ENCODE measurements at places on chromosomes 16 and 17. TPM values are rescaled to one million over a fixed set of nuclear protein-coding genes. Genes with fewer than 3 reads are reported as not detected.

KRTAP17-1 gene
- total RNA-seq = not detected

DPEP2 gene
- total RNA-seq = not detected

TBC1D3D gene
- 0.43 TPM for total RNA-seq

- H3K36me3 ChIP-seq = no peaks in the 10 kb centered on the region
- H3K4me3 ChIP-seq = no peak overlapping the region
- no peaks in the 10 kb centered on the region for H3K27me3 ChIP-seq
- H3K27ac ChIP-seq = no peak overlapping the region
Observed at GRCh38 chr16:23014592-23014991, 134.7 kb downstream of the USP31 start.

GRCh38 chr17:47785538-47786123 is 36.0 kb downstream of the OSBPL7 start:
- H3K27ac ChIP-seq = no peak overlapping the region
- no peak overlapping the region for H3K4me3 ChIP-seq
- peaks cover 54% of the 10 kb centered on the region for H3K27me3 ChIP-seq
- peaks cover 6% of the 10 kb centered on the region for H3K4me1 ChIP-seq
- peak; percentile 18 for DNase-seq

DNA sequence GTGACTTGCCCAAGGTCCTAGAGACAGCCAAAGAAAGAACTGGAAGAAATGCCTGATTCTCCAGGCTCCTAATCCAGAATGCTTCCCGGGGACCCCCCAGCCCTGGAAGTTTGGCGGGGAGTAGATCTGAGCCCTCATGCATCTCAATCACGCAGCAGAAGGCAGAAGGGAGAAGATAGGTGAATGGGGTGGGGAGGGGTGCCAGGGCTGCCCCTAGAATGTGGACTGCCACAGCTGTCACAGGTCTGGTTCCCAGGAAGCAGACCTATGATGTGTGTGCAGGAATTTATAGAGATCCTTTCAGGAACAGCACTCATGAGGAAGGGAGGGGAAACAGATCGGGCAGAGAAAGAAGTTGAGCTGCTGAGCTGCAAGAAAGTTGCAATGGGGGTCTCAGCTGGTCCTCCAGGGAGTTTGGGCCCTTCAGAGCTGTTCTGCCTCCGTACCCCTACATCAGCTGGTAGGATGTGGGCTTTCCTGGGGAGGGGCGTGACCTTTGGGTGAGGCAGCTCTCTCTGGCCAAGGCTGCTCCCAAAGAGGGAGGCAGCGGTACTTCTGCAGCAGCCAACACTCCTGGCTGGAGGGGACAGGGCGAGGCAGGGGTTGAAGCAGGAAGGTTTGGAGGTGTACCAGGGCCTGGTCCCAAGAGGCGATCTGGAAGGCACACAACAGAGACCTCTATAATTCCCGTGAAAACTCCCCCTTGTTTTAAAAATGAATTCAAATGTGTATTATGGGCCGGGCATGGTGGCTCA is 43.4 kb downstream of the DNAH9 start:
- no peak overlapping the region for H3K27ac ChIP-seq
- H3K27me3 ChIP-seq = no peaks in the 10 kb centered on the region
- H3K4me3 ChIP-seq = no peak overlapping the region
- no peak for DNase-seq
- H3K36me3 ChIP-seq = no peaks in the 10 kb centered on the region
- no peaks in the 10 kb centered on the region for H3K4me1 ChIP-seq

DNA sequence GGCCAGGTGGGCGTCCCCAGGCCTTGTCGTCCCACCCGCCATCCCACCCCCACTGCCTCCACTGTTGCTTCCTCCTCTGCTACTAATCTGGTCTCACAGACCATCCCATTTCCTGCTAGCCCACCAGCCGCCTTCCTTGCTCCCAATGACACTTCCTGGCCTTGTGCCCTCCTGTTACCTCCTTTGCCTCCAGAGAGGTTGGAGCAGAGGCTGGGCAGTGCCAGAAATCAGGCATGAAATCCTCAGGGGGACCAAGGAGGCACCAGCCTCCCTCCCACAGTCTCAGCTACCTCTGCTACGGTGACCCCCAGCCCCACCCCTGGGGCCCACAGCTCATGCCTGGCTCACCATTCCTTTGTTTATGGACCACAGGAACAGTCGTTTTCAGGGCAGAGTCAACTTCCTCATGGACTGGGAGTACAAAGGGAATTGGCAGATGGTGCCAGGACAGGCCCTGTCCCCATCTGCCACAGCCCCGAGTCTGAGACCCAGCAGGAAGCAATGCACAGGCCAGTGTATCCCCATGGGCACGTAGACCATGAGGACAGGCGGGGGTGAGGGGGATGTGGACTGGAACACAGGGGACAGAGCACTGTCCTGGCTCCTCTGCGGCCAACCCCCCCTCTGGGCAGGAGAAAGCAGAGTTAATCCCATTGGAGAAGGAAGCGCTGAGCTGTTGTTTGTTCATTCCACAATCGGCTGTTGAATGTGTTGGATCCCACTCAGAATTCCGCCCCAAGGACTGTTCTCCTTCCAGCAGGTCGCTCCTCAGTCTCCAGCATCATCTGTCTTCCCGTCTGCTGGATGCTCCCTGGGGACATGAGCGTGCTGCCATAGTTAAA is 2.2 kb upstream of the CDH5 start:
- H3K27me3 ChIP-seq = no peaks in the 10 kb centered on the region
- peak; percentile 37 for DNase-seq

GRCh38 chr17:58574025-58574424 is 59.6 kb upstream of the MTMR4 start:
- DNase-seq = no peak
- H3K4me1 ChIP-seq = peaks cover 3% of the 10 kb centered on the region
- H3K27ac ChIP-seq = no peak overlapping the region
- no peaks in the 10 kb centered on the region for H3K27me3 ChIP-seq

- H3K4me3 ChIP-seq = no peak overlapping the region
- peak; percentile 71 for DNase-seq
- H3K36me3 ChIP-seq = no peaks in the 10 kb centered on the region
- peaks cover 22% of the 10 kb centered on the region for H3K4me1 ChIP-seq
- H3K27ac ChIP-seq = peak overlapping the region; percentile 10
Observed at GRCh38 chr17:63024716-63025115, 58.7 kb downstream of the TANC2 start.

DNA sequence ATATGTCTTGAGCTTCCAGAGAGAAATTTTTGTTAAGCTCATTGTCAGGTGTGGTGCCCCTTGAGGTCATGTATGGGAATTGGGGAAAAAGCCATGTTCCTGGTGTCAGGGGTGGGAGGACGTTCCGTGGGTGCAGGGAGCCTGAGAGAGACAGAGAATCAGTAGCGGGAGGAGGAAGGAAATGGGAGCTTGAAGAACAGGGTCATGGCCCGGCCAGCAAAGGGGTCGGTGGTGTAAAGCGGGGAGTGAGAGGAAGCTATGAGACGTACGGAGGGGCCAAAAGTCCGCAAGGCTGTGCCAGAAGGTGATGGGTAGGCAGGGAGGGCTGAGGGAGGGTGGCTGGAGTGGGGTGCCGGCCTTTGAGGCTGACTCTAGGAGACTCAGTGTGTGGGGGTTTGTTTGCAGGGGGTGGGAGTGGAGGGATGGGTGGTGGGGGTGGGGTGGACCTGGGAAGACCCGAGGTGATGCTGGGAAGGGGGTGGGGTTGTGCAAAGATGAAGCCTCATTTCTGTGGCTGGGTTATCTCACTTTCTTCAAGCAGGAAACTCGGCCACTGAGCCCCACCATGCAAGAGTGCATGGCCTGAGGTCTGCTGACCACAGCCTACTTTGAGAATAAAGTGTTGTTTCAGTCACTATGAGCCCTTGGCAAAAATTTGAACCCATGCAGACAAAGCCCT is 63.6 kb downstream of the PLCG2 start:
- DNase-seq = no peak
- H3K4me3 ChIP-seq = no peak overlapping the region
- no peak overlapping the region for H3K27ac ChIP-seq
- no peaks in the 10 kb centered on the region for H3K4me1 ChIP-seq
- H3K36me3 ChIP-seq = no peaks in the 10 kb centered on the region

GRCh38 chr17:828761-829160 is 46.6 kb downstream of the MRM3 start:
- no peaks in the 10 kb centered on the region for H3K36me3 ChIP-seq
- no peak overlapping the region for H3K27ac ChIP-seq
- H3K4me3 ChIP-seq = no peak overlapping the region
- H3K27me3 ChIP-seq = no peaks in the 10 kb centered on the region

GRCh38 chr16:48125888-48126287 is 29.9 kb downstream of the ABCC12 start:
- no peaks in the 10 kb centered on the region for H3K36me3 ChIP-seq
- no peaks in the 10 kb centered on the region for H3K27me3 ChIP-seq
- peaks cover 43% of the 10 kb centered on the region for H3K4me1 ChIP-seq
- H3K4me3 ChIP-seq = no peak overlapping the region
- DNase-seq = peak; percentile 28

Measured in astrocyte (in vitro differentiated cells and primary cell).